ENCODE measurements at places on chromosomes 13 and 19.

DNA sequence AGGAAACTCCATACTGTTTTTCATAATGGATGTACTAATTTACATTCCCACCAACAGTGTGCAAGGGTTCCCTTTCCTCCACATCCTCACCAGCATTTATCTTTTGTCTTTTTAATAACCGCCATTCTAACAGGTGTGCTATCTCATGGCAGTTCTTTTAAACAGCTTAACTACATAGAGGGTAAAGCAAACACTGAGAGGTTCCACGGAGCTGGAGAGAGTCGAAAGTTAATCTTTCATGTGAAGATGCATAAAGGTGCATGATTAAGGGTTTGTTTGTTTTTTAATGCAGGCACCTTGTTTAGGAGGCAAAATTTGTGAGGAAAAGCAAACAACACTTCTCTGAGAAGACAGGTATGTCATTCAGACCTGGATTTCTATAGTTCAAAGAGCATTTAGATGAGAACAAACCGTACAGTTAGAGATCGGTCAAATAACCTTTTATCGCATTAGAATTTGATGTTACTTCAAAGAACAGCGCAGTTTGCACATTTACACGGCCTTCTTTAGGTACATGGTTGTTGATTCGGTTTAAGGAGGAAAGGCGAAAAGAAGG is 193.9 kb downstream of the RBM26 start:
- DNase-seq = no peak

DNA sequence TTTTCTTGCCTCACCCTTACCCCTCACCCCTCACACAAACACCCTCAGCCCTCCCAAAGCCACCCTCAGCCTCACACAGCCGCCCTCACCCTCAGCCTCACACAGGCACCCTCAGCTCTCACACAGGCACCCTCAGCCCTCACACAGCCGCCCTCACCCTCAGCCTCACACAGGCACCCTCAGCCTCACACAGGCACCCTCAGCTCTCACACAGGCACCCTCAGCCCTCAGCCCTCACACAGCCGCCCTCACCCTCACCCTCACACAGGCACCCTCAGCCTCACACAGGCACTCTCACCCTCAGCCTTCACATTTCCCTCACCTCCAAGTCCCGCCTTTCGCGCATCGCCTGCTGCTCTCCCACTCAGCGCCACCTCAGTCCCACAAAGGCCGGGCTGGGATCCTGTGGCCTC is 287 bp upstream of the ZSCAN22 start:
- no peak for DNase-seq

DNA sequence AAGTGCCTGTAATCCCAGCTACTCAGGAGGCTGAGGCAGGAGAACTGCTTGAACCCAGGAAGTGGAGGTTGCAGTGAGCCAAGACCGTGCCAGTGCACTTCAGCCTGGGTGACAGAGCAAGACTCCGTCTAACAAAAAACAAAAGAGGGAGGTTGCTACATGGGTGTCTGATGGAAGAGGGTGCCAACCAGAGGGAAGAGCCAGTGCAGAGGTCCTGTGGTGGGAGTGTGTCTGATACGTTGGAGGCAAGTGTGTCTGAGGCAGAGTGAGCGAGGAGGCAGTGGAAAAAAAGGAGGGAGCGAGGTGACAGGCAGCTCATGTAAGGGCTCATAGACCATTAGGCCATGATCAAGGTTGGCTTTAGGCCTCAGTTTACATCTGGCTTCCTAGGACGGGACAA is 6.8 kb downstream of the PDE4A start:
- DNase-seq = no peak

GRCh38 chr19:29497241-29497640 is 28.6 kb upstream of the VSTM2B start:
- no peak for DNase-seq

GRCh38 chr13:83780227-83780626 is 102.0 kb downstream of the SLITRK1 start:
- DNase-seq = peak; percentile 16

GRCh38 chr13:98559169-98559568 is 17.7 kb downstream of the STK24 start:
- no peak for DNase-seq

DNA sequence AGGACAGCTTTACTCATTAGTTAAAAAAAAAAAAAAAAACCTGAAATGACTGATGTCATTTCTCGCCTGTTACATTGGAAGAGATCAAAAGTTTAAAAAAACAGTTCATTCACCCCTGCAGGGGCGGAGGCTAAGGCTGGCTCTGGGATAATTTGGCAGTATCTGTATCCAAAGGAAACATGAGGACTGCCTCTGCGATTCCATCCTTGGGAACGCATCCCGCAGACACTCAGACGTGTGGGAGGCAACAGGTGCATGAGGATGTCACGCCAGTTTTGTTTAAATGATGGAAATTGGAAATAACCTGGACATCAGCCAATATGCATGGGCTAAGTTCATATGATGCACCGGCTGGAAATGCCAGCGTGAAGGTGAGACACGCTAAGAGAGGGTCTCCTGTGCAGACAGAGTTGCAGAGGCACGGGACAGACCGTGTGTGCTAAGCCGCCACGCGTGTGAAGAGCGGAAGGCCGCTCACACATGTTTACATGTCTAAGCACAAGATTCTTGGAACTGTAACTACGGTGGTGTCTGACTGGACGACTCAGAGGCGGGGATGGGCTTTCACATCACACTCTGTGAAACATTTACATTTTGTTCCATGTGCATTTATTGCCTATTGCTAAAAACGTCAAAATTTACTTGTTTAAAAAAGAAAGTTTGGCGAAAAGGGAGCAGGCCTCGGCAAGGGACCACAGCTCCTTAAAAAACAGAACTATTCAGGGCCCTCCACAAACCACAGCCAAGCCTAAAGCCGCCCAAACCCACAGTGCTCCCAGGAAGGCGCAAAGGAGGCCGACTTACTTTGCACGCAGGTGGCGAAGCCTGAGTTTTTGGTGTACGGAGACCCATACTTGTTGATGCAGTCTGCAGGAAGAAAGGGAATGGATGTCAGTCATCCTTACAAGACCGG is 17.9 kb downstream of the GAS6 start:
- DNase-seq = no peak

DNA sequence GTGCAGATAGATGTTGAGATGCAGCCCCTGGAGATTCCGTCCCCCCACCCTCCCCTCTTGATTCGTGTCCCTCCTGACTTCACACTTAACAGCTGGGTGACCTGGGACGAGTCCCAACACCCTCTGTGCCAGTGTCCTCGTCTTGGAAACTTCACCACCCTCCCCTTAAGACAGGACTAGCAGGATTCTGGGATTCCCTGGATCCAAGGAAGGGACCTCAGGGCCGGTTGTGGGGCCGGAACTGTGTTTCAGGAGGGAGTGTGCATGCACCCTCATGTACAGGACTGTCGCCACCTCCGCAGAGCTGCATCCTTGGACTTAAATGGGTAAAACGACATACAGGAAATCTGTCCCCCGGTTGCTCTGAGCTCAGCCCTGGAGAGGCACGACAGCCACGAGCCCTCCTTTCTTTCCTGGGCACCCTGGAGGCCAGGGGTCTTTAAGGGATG is 990 bp downstream of the MYO9B start:
- DNase-seq = no peak

- no peak for DNase-seq
These were observed at the start of gene FAM83E for GRCh38 chr19:48614436-48615230. FAM83E (minus strand) TSS chr19:48615076; CDS start chr19:48613372, 1,704 bp downstream.

DNA sequence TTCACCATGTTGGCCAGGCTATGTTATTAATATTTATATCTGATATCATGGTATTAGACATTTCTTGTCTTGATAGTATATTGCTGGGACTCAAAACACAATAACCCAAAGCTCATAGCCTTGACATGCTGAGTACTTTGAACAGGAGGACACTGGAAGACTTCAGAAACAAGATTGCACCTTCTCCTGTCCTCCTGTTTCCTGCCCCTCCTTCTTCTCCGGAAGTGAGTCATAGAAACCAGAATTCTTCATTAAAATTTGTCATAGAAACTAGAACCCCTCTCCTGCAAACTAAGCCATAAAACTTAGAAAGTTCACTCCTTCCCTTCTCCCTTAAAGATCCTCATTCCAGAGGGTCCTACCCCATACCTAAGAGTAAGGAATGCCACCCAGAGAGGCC is 400.2 kb downstream of the SLITRK5 start:
- no peak for DNase-seq

- DNase-seq = no peak
These were observed 3.5 kb upstream of the DLEU7 start for GRCh38 chr13:50846861-50847475.

DNA sequence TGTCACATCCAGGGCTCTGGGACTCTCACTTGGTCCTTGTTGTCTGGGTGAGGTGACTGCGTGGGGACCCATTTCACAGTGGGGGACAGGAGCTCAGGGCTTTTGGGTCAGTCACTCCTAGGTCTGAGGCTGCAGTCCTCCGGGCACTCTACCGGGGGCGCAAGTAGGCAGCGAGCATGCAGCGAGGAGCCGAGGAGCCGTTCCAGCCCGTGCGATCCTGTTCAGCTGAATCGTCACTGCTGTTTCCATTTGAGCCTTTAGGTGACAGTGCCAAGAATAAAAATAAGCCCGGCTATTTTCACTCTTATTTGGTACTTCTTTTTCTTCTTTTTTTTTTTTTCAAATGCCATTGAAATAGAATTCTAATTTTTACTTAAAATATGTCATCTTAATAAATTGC is 126.5 kb downstream of the ZNF536 start:
- DNase-seq = no peak

DNA sequence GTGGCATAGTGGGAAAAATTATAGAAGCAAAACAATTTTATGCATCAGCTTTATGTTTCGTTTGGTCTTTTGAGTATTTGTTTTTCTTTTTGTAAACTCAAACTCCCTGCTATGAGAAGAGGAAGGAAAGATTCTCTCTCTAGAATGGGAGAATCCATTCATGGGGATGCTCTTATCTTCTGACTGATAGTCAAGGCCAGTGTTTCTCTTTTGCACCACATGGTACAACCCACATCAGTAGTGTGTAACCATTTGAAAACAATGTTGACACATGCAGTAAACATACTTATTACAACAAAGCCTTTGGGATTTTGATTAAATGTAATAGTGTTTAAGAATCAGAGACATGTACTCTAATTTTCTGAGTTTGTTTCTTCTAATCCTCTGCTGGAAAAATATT is 490.5 kb downstream of the MYO16 start:
- no peak for DNase-seq

- DNase-seq = peak; percentile 60
These were observed 2.0 kb downstream of the FARP1 start for GRCh38 chr13:98144801-98145350.

GRCh38 chr19:1102407-1103131 is 1.2 kb upstream of the GPX4 start:
- DNase-seq = peak; percentile 99

DNA sequence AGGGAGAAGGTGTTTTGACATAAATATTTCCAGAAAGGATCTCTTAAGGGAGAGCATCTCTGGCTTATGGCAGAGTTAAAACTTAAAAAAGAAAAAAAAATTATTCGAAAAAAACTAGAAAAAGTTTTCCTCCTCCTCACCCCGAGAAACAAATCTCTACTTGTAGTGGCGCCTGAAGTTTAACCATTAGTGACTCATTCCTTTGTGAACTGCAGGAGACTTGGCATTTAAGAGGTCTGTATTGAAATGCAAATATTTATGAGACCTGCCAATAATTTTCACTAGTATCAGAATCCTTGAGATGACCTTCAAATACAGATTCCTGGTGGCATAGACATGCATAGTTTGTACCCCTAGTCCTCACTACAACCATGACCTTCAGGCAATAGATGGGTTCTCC is 64.9 kb upstream of the MED4 start:
- peak; percentile 43 for DNase-seq
